Effector CD4-positive, alpha-beta T cell (primary cell): ENCODE measurements at places on chromosomes 16 and 17.

GRCh38 chr16:89002851-89003830 lies 26.1 kb upstream of the CBFA2T3 start:
- DNase-seq, result no peak

- DNase-seq, result no peak
Measured at GRCh38 chr17:42906772-42907446, 6.3 kb downstream of the G6PC1 start.

GRCh38 chr17:79844869-79845600 lies 5.8 kb upstream of the CBX4 start:
- no peak for DNase-seq

GRCh38 chr16:8620535-8620934 lies 963 bp upstream of the METTL22 start:
- no peak for DNase-seq

DNA sequence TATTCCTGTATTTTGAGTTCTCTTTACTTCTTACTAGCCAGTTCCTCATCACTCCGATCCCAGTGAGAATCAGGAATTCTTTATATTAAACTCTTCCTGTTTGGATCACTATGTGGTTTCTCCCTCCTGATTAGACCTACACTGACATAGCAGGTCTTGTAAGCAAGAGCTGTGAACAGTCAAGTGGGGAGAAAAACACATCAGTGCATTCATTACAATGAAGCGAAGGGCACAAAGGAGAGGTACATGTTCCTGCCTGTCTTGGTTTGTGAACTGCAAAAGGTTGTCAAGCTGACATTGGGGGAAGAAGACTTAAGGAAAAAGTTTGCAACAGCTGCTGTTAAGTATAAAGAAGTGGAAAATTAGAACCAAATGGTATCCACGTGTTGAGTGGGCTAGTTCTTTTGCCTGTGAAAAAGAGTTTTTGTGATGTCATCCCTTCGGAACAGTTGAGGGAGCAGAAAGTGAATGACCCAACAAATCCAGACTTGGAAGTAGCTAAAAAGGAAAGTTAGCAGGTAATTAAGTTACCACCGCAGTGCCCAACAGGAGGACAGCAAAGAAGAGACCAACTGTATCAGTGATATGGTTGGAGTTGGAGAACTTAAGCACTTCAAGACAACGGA lies 23.0 kb upstream of the TRIM25 start:
- no peak for DNase-seq

GRCh38 chr16:68466174-68466573 lies 17.9 kb upstream of the SMPD3 start:
- DNase-seq, result no peak

DNA sequence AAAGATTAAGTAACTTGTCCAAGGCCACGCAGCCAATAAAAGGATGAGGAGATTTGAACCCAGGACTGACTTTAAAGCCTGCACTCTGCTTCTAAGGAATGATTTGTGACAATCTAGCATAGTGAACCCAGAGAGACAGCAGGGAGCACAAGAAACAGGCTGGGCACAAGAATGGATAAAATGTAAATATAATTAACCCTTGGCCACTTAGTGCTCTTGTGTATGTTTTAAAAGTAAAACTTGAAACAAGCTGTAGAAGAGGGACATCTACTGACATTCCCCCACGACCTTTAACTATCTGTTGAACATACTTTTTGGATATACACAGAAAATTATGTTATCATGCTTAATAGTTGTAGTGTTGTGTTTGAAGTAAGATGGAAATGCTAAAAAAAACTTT lies 141.9 kb upstream of the PMFBP1 start:
- no peak for DNase-seq

DNA sequence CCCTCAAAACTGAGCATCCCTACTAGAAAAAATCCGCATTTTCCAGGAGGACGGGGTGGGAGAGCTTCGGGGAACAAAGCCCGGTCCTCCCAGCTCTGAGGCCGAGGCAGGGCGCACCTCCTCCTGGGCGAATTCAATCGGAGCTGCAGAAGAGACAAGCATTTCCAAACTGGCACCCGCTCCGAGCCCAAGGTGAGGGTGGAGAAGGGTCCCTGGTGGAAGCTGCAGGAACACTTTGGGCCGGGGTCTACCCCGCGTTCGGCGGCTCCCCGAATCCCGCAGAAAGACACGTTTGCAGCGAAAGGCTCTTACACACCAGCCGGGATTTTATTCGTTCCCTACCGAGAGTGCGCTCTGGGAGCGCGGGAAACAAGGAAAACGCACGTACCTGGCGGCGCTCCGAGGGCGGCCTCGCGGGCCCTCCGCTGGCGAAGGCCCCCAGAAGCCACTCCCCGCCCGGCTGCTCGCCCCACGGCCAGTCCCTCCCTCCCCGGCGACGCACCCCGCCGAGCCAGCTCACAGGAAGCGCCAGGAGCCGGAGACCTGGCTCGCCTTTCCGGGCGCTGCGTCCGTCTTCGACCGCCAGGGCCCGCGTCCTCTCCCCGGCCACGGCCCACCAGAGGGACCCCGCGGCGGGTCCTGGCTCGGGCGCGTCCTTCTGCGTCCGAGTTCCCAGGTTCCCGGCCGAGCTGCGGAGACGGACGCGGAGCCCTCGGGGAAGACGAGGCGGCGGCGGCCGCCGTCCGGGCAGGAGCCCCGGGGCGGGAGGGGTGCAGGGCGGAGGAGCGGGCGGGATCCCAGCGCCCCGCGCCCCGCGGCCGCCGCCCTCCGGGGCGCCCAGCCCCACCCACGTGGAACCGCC lies 49.8 kb upstream of the BAHCC1 start:
- DNase-seq, result peak; percentile 24

DNA sequence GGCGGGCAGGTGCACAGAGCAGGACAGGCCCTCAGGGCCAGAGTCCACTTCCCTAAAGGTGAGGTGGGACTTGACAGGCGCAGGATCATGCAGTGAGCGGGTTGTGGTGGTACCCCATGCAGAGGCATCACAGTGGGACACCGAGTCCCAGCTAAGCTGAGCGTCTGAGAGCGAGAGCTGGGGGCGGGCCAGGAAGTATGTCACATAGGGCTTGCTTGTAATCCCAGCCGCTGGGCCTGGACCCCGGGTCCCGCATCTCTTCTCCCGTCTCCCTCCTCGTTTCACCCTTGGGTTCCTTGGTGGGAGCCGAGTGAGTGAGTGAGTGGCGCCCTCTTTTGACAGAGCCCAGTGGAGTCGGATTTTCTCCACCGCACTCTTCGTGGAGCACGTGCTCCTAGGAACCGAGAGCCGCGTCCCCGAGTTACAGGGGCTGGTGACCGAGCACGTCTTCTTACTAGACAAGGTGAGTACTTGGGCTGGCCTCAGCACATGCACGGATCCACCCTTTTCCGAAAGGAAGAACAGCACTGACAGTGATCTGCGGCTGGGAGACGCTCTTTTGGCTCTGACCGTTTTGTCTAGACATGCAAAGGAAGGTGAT lies 50.8 kb upstream of the ENDOV start:
- DNase-seq, result no peak

DNA sequence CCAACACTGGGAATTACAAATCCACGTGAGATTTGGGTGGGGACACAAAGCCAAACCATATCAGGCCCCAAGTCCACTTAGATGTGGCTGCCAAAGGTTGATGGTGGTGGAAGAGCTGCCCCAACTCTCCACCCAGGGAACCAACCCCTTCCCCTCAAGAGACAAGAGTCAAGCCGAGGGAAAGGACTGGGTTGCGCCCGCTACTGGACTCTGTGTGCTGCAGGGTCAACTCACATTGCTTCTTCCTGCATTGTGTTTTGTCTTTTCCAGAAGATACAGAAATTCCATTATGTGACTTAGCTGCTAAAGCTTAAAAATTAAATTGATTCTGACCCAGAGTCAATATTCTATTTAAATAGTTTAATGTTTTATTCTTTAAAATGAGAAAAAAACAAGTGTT lies 58.5 kb downstream of the ADAMTS18 start:
- no peak for DNase-seq
